Stimulated activated CD4-positive, alpha-beta T cell treated with anti-CD3 and anti-CD28 coated beads, Interleukin-1b, Interleukin-23, amount 100 ng/mL, for 4 hours (primary cell): ENCODE measurements at places on chromosomes 1 and 21.

GRCh38 chr1:68495968-68496679 lies 758 bp downstream of the DEPDC1 start:
- no peak for DNase-seq

DNA sequence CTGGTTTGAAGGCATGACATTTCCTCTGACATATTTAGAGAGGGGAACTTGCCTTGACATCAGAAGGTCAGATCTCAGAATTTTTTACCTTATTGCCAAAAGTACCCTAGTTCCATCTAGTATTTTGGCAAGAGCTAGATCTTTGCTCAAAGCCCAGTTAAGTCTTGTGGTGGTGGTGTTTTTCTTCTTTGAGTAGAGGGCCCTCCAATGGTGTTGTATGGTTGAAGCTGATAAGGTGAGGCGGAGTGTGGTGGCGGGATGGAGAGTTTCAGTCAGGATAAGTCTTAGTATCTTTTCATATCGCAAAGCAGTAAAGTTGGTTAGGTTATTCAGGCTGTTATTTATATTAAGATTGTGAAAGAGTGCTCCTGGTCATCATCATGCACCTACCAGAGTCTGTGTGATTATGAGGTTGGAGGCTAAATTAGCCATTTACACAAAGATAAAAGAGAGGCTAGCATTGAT lies 20.1 kb upstream of the MACF1 start:
- no peak for DNase-seq

DNA sequence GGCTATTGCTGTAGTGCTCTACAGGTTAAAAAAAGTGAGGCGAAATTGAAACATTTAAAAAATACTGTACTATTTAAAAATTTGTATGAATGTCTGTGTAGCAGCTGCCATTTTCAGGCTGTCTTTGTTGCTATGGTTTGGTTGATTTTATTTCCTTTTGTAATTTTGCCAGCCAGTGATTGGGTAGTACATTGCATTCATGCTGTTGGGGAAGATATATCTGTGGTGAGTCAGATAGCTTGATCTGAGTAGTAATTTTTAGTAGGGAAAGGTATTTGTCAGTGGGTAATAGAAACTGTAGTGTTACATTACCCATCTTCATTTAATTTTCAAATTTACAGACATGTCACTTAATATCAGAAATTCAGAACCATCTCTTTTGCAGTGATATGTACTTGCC lies 15.0 kb downstream of the NFIA start:
- no peak for DNase-seq

GRCh38 chr1:160549665-160550006 lies 26.6 kb upstream of the SLAMF6 start:
- no peak for DNase-seq

- DNase-seq = no peak
Measured at GRCh38 chr1:175200678-175201521, 8.3 kb upstream of the KIAA0040 start.

DNA sequence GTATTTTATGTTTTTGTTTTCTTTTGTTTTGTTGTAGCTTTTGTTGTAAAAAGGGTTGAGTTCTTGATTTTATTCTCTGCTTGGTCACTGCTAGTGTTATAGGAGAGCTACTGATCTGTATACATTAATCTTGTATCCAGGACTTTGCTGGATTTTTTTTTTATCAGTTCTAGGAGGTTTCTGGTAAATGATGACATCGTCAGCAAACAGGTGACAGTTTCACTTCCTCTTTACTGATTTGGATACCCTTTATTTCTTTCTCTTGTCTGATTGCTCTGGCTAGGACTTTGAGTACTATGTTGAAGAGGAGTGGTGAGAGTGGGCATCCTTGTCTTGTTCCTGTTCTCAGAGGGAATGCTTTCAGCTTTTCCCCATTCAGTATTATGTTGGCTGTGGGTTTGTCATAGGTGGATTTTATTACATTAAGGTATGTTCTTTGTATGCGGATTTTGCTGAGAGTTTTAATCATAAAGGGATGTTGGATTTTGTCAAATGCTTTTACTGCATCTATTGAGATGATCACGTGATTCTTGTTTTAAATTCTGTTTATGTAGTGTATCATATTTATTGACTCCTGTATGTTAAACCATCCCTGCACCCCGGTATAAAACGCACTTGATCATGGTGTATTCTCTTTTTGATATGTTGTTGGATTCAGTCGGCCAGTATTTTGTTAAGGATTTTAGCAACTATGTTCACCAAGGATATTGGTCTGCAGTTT lies 905.7 kb downstream of the LTN1 start:
- DNase-seq = no peak
